ENCODE measurements at places on chromosomes 4 and X.

DNA sequence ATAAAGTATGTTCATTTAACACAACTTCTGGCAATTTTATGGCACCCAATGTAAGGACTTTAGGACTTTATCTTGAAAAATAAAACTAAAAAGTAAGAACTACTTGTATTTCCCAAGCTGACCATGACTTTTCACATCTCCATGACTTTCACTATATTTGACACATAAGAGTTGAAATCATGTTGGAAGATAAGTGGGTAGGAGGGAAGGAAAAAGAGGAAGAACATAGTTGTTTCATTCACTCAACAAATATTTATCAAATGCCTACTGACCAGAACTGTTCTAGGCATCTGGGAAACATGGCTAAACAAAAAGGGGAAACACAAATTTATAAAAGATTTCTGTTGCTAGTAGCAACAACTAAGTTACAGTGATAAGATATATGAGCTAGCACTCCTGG is 16.0 kb downstream of the SCLT1 start:
- DNase-seq: no peak

- no peak for DNase-seq
Observed at GRCh38 chr4:42945874-42946273, 53.4 kb downstream of the GRXCR1 start.

- DNase-seq: no peak
Observed at GRCh38 chrX:105263801-105264200, 43.3 kb upstream of the TEX13A start.

GRCh38 chr4:40607221-40607620 is 22.4 kb downstream of the RBM47 start:
- no peak for DNase-seq

DNA sequence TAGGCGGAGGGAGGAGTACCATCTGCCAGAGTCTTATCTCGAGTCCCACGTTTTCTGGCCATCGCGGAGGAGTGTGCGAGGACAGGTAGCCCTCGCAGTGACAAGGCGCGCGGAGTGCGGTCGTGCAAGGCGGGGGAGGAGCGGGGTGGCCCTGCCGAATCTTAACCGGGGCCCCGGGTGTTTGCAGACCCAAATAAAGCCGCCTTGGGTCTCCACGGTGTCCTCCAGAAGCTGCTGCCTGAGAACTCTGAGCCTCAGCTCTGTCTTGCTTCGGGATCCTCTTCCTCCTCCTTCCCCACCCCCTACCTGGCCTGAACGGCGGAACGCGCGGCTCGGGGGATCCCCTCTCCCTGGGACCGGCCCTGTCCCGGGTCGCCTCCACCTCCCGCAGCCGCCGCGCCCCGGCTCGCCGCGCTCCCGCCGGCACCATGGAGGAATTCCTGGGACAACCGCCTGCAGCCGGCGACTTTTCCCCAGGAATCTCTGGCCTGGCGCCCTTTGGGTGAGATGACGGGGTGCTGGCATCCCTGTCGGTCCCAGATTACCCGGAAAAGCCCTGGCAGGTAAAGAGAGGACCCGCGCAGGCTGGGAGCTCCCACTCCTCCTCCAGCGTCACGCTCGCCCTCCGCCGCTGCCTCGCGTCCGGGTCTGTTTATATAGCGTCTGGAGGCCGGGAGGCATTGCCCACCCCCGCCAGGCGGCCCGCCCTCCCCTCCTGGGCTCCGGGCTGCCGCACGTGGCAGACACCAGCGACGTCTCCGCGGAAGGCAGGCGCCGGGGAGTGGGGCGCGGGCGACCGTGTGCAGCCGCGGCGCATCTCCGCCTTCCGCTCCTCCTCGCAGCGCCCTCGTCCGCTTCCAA is at the start of gene GALNTL6:
GALNTL6 (plus strand) TSS at position 740 of the 861 bp plus-strand sequence.
- no peak for DNase-seq

DNA sequence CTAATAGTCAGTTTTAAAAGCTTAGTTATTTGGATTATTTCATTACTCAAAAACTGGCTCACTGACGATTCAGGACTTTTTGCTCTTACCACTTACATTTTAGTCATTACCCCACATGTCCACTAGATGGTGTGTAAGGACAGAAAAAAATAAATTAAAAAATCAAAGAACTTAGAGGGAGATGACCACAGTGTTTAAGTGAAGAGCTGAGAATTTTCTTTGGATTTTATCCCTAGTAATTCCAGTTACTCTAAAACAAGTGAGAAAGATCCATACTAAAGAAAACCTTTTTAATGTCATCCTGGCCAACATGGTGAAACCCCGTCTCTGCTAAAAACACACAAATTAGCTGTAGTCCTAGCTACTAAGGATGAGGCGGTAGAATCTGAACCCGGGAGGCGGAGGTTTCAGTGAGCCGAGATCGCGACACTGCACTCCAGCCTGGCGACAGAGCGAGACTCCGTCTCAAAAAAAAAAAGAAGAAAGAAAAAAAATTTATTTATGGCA is 26.4 kb upstream of the TMPRSS11B start:
- DNase-seq: no peak

GRCh38 chr4:18227880-18228279 is 206.3 kb upstream of the LCORL start:
- DNase-seq: no peak

DNA sequence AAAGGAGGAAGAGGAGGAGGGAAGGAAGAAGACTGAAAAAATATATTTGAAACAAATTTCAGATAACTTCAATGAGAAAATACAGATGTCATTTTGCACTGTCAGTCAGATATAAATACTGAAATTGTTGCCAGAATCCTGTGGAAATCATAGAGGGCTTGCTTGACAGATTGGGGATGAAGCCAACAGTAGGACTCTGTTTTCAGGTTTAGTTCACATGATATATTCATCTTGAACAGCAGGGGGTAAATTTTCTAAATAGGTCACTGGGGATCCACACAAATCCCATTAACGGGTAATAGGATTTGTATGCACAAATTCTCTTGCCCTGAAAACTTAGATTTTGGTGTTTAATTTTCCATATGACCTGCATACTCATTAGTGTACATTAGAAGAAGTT is 103.3 kb upstream of the PCDH18 start:
- no peak for DNase-seq

DNA sequence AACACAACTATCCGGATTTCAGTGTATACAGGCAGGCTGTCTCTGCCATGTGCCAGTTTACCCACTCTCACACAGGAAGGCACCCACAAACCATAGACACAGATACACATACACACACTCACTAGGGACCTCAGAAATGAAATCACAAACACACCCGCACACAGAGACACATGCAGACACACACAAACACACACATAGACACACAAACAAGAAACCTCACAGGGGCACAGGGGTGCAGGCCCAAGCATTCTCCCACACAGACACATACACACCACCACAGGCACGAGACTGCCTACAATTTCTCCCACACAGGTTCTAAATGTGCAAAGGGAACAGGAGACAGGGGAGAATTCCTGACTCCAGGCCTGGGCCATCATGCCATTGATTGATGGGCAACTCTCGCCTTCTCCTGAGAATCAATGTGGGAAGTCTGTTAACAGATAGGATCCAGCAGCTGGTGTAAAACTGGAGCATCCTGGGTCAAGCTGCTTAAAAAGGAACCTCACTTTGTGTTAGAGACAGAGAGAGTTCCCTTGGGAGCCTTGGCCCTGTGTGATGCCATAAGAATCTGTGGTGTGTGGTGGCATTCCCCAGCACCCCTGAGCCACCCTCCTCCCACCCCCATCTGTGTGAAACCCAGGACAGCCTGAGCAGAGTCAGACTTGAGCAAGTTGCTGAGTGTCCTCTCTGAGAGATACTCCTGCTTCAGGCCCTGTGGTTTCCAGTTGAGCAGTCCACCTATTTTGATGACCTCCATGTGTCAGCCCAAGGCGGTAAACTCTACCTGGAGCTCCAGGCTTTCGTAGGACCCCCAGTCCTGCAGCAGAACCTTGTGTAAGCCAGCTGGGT is 33.9 kb downstream of the NBDY start:
- no peak for DNase-seq

DNA sequence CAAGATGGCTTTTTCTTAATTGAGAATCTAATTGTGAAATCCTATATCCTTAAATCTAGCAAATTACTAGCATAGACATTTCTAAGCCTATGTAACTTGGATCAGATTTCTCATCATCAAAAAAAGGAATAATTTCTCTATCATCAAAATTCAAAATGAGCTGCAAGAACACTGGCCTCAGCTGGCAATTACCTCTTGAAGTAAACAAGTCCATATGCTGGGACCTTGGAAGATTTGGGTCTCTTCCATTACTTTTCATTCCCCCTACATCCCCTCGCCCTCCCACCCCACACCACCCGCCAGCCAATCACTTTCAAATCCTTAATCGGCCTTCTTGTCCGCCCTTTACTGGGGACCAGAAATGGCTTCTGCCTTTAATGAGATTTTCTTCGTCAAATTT is 23.3 kb upstream of the MBTPS2 start:
- DNase-seq: no peak

DNA sequence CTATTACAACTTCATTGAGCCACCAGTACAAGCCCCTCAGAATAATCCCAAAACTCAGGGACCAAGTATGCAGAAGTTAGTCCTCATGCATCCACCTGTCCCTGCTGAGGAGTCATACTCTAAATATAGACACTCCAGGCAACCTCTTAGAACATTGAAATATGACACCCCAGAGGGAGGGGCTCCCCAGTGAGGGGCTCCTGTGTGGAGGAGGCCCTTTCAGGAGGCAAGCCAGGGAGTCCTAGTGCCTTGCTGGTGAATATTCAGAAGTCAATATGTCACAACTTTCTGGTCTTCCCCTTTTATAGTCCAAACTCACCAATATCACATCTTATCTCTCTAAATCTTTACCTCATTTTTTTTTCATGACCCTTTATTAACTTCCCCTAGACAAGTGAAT is 1.6 kb upstream of the ARMCX6 start:
- DNase-seq: no peak

DNA sequence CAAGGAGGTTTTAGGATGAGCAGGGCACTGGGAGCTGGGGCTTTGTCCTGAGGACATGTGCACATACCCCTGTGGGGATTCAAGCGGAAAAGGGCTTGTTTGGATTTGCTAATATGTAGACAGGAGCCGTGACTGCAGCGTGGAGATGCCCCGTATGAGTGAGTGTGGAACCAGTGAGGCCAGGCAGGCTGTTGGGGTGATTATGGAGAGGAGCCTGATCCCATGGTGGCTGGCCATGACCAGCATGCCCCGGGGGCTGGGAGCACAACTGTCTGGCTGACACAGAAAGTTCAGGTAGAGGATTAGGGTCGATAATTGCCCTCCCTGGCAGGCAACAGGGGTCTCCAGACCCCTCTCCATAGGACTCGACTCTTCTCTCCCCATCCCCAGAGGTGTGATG is 68.8 kb upstream of the STX18 start:
- DNase-seq: no peak

DNA sequence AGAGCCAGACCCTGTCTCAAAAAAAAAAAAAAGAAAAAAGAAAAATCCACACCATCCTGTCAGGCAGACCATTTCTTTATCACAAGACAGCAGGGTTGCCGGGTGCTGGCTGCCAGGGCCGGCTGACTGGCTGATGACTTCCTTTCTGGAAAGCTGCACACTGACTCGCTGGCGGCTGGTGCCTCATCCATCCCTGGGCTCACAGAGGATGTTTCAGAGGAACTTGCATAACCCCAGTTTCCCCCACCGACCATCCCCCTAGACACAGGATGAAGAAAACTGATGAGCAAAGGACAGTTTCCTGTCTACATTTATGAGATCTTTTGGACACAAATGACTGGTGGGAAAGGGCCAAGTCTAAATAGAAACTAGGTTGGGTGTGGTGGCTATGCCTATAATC is 14.1 kb downstream of the HPSE start:
- no peak for DNase-seq

DNA sequence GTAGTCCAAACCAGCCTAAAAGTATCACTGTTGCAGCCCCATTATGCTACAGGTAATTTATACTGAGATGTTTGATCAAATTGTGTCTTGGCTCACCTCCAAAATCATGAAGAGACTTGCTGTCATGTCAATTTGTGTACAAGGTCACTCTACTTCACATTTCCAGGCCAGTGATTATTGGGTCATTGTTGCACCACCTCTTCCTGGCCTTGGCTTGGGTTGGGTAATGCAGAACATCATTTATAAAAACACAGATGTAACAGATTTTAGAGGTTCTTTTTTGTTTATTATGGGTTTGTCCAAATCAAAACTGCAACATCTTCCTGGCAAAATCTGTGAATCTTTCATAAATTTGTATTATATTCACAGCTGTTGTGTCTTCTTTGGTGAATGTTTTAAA is 459.5 kb downstream of the ANKRD50 start:
- DNase-seq: no peak

- no peak for DNase-seq
Observed at GRCh38 chrX:97563531-97564133, 679.9 kb downstream of the RPA4 start.

DNA sequence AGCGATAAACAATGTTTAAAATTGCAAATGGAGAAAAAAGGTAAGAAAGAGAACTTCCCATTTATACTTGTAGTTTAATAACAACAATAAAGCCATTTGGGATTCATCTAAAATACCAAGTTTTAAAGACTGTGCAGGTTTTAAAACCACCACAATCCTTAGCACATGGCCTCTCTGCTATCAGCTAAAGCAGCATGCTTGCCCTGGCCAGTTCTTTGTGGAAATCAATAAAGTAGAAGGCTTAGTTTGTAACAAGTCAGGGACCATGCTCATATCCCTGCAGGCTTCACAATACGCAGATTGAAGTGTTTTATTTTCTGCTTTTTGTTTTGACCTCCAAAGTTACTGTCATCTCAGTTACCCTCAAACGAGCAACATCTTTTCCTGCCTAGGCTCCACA is 249.5 kb downstream of the INPP4B start:
- DNase-seq: no peak

- no peak for DNase-seq
Observed at GRCh38 chrX:27591938-27592337, 1.8 kb downstream of the DCAF8L2 start.

DNA sequence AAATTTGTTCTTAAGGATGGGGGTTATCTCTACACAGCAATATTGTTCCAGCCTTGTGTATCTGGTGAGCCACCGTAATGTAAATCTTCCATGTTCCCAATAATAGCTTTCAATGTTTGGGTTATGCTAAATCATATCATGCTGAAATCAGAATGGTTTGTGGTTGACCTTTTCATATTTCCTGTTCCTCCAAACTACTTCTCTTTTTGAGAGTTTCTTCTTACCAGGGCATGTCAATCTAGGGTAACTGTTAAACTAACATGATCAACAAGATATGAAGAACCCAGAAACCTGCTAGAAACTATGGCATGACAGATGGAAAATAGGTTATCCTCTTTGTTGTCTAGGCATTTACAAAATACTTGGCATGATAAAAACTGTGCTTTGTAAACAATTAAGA is 22.0 kb downstream of the TNMD start:
- no peak for DNase-seq

- no peak for DNase-seq
Observed at GRCh38 chr4:75180217-75180616, 247.3 kb downstream of the PARM1 start.

All from D721Med (cell line).